OCI-LY7 (cell line): ENCODE measurements at places on chromosomes 2 and 18.

DNA sequence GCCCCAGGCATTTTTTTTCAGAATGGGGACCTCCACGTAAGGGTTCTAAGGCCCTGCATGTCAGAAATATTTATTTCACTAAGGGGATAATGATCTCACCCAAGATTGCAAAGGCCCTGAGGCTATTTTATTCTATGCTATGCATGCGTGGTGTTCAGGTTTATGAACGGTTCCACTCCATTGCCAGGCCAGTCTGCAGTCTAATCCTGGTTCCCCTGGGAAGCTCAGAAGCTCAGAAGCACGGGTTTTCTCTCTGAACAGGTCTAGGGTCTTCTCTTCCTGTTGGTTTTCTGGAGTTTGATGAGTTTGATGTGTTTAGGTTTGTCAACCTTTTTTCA is 256.4 kb upstream of the PXDN start:
- no peak for DNase-seq

DNA sequence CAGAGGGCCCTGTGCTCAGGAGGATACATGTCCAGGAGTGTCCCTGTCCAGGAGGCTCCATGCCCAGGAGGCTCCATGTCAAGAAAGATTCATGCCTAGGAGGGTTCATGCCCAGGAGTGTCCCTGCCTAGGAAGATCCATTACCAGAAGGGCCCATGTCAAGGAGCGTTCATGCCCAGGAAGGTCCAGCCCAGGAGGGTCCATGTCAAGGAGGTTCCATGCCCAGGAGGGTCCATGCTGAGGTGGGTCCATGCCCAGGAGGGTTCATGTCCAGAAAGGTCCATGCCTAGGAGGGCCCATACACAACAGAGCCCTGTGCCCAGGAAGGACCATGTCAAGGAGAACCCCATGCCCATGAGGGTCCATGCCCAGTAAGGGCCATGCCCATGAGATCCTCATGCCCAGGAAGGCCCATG is 7.0 kb downstream of the GPR35 start:
- no peak for DNase-seq

GRCh38 chr2:10760794-10761504 is 39.5 kb downstream of the ATP6V1C2 start:
- no peak for DNase-seq

DNA sequence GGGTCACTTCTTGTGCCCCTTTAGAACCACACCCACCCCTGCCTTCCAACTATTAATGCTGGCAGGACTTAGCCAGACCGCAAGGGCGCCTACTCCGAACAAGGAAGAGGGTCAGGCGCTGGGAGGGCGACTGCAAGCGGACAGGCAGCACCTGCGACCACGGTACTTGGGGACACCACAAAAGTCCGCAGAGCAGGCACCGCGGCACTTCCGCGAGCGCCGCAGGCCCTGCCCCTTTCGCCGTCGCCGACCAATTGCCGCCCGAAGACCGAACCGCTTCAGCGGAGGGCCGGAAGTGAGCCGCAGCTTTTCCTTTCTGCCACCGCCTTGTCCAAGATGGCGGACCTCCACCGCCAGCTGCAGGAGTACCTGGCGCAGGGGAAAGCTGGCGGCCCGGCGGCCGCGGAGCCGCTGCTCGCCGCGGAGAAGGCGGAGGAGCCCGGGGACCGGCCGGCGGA is at the start of gene SFT2D3:
TSS of gene SFT2D3 (plus strand) at position 305 of the 458 bp plus-strand sequence. CDS start at position 337, 32 bp downstream.
- DNase-seq, result peak; percentile 95

- no peak for DNase-seq
Observed at GRCh38 chr2:182682210-182682609, 33.8 kb upstream of the DNAJC10 start.

GRCh38 chr2:217729421-217730053 is 273.3 kb downstream of the TNS1 start:
- no peak for DNase-seq

GRCh38 chr2:11267931-11268330 is 76.5 kb downstream of the ROCK2 start:
- DNase-seq, result no peak

GRCh38 chr2:101811226-101812015 is 113.9 kb downstream of the MAP4K4 start:
- no peak for DNase-seq

DNA sequence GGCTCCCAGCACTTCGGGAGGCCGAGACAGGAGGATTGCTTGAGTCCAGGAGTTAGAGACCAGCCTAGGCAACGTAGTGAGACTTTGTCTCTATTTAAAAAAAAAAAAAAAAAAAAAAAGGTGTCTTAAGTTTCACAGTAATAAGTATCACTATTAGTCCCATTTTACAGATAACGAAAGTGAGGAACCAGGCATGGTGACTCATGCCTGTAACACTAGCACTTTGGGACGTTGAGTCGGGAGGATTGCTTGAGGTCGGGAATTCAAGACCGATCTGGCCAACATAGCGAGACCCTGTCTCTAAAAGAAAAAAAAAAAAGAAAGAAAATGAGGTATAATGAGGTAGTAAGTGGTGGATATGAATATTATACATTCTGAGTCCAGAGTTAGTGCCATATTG is 2.5 kb downstream of the KCNJ13 start:
- DNase-seq, result no peak

- DNase-seq, result no peak
Observed at GRCh38 chr2:5077479-5078089, 614.6 kb upstream of the SOX11 start.

- no peak for DNase-seq
Observed at GRCh38 chr2:29079887-29080286, 5.6 kb upstream of the PCARE start.

- DNase-seq, result no peak
Observed at GRCh38 chr2:222115296-222115695, 183.5 kb downstream of the PAX3 start.

- no peak for DNase-seq
Observed at GRCh38 chr2:201413143-201413542, 38.1 kb downstream of the TRAK2 start.

DNA sequence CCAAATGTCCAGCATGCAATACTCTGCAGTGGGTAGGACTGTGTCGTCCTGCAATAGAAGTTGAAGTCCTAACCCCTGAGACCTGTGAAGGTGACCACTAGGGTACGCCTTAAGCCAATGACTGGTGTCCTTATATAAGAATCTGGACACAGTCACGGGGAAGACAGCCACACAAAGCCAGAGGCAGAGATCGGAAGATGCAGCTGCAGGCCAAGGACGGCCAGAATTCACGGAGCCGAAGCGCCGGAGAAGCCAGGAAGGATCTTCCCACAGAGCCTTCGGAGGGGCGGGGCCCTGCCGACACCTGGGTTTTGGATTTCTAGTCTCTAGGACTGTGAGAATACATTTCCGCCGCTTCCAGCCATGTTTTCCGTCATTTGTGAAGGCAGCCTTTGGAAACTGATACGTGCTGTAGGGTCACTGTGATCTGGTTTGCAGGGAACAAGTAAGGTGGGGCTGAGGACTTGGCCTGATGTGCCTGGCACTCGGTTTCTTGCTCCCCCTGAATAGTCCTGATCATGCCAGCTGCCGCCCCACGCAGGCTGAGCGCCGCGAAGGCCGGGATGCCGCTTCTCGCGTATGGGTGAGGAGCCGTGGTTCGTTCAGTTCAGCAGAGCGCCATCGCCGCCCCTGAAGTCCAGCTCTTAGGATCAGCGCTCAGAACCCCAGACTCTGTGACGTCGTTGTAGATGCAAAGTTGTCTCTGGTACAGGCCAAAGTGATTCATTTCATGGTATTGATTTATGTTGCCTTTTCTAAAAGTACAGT is 38.7 kb downstream of the PTGR3 start:
- DNase-seq, result no peak

GRCh38 chr2:228268756-228269155 is 87.3 kb upstream of the SPHKAP start:
- DNase-seq, result no peak
